BJ (cell line): ENCODE measurements at places on chromosomes 5 and 9.

GRCh38 chr5:37490931-37491330, 111.8 kb downstream of the WDR70 start:
- no peak for DNase-seq

GRCh38 chr5:178336889-178337288, 104.3 kb upstream of the PHYKPL start:
- DNase-seq = no peak

- DNase-seq = no peak
Observed at GRCh38 chr5:133384903-133385302, 227.4 kb downstream of the FSTL4 start.

DNA sequence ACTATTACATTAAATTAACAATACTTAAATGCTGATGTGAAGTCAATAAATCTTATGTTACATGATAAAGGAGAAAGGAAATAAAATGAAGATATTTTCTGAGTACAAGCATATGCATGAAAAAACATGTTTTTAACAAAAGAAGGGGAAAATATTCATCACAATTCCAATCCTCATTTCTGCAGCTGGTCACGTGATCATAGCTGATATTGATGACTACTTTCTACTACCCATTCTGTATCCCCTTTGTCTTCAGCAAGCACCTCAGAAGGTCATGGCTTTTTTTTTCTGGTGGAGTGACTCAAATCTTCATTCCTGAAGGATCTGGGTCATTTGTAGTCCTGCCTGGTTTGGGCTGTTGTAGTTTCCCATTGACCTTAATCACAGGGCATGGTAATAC, 90.9 kb downstream of the CDO1 start:
- DNase-seq = no peak

DNA sequence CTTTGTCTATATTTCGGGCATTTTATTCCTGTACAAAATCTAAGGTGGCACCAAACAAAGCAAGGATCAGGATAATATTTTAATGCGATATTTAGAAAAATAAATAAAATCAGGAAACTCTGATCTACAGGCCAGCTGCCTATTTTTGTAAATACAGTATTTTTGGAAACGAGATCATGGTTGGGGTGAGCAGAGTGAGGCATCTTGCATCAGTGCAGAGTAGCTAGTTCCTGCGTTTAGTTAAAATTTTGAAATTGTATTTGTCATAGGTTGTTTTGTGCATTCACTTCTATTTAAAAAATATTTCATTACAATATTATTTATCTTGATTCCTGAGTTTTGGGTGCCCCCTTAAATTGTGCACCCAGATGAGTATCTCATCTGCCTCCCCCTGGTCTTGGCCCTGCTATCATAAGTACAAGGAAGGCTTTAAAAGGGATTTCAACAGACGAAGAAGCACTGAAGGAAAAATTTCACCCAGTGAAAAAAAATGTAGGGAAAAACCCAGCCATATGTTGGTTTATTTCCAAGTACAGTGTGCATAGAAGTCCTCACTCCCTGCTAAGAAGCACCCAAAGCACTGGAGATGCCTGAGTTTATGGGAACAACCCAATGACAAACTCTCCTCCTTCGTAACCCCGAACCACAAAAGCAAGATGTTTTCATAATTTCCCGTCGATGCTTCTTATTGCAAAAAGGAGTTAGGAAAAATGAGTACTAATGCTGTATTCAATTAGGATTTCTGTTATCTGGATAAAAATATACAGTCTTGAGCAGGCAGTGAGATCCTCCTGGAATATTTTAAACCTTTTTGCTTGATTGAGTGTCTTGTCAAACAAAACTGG, 304.7 kb upstream of the CLINT1 start:
- DNase-seq = no peak

DNA sequence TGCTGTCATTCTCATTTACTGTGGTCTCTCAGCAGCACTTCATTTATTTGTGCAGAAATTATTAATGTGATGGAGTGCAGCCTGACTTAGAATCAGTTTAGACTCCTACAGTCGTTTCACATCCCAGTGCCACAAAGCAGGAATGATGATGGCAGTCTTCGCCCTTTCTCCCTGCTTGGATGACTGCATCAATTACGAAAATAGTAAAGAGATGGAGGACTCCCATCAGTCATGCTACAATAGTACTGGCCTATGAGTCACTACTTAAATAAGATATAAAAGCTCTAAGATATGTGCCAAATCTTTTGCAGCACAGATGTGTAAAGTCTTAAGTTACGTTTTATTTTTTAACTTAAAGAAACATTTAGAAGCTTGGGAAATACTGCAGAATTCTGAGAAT, 263.9 kb downstream of the CHSY3 start:
- no peak for DNase-seq

DNA sequence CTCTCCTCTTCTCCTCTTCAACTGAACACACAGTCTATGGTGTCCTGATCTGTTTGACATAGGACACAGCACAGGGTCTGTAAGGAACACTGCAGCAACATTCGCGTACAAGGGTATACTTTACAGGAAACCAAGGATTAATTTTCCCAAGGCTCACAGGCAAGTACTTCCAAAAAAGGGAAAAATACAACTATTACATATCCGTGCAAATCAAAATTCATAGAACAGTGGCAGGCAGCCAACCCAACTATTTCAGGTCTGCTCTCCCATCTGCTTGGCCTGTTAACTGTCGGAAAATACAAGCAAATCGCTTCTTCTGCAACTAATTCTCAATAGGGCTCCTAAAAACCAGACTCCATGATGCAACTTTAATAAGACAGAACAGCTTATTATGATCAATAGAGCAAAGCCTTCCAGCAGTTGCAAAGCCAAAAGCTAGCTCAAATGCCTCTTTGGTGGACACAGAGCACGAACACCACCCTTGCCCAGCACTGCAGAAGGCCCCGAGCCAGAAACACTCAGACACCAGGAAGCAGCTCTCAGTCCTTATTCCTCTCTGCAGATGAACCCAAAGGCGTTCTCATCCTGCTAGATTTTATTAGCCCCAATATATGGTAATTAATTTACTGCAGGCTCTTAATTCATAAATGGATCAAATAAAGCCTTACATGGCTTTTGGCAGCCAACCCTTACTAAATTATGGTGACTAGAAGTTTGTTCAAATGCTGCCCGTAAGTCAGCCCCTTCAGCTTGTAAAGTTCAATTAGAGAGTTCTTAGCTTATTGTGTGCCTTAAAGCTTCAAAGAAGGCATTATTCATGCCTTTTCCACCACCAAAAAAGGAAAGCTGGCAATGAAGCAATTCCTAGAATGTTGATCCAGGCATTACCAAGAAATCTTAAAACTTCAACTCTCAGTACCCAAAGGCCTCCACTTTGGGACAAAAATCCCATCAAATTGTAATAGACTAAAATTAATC, 68.8 kb downstream of the ZNF608 start:
- DNase-seq = no peak

GRCh38 chr9:87653941-87654340, 72.0 kb upstream of the CTSL start:
- no peak for DNase-seq

DNA sequence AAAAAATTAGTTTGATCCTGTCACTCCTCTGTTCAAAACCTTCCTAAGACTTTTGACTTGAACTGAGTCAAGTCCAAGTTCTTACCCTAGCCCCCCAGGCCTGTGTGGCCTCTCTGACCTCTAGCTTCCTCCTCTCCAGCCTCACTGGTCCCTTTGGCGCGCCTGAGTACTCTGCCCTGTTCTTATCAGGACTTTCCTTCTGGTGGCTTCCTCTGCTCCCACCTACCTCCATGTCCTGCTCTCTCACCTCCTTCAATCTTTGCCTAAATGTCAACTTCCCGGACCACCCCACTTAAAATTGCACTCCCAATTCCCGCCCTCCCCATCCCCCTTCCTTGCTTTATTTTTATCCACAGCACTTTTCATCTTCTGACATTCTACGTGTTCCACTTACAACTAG, 526.1 kb upstream of the KLF4 start:
- DNase-seq = no peak

- no peak for DNase-seq
Observed at GRCh38 chr5:112691758-112692157, 45.9 kb upstream of the APC start.

DNA sequence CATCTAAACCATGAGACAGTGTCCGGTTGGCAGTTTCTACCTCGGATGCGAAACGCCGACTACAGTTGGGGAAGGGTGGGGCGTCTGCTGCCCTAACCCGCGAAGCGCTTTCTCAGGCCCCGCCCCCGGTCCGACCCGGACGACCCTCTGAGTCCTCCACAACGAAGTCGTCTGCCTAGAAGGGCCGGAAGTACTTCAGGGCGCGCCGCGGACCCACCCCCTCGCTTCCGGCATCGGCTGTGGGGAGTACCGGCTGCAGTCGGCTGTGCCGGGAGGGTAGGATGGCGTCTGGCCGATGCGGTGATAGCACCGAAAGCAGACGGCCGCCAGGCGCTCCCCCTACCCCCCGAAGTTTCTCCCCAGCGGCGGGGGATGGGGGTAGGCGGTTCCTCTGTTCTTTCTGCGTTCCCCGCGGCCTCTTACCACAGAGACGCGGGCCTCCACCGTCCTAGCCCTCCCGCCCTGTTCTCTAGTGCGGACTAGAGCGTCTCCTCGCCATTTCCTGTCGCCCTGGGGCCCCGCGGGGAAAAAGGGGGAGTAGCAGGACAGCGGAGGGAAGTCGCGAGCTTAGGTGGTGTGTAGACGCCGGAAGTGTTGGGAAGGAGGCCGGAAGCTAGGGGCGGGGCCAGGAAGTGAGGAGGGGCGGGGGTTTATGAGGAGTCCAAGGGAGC, at the start of gene TRIM41:
Gene TRIM41 (plus strand): TSS at position 224 of the 671 bp plus-strand sequence. CDS start 719 bp downstream, outside the sequence.
- peak; percentile 85 for DNase-seq

DNA sequence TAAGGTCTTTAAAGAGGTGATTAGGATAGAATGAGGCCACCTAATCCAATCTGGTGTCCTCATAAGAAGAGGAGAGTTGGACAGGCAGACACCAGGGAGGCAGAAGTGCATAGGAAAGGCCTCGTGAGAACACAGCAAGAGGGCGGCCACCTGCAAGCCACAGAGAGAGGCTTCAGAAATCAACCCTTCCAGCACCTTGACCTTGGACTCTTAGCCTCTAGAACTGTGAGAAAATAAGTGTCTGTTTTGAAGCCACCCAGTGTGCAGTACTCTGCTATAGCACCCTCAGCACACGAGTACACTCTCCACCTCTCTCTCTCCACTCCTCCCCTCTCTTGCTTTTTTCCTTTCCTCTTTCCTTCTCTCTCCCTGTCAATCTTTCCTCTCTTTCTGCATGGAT, 26.8 kb downstream of the NIPAL4 start:
- no peak for DNase-seq

DNA sequence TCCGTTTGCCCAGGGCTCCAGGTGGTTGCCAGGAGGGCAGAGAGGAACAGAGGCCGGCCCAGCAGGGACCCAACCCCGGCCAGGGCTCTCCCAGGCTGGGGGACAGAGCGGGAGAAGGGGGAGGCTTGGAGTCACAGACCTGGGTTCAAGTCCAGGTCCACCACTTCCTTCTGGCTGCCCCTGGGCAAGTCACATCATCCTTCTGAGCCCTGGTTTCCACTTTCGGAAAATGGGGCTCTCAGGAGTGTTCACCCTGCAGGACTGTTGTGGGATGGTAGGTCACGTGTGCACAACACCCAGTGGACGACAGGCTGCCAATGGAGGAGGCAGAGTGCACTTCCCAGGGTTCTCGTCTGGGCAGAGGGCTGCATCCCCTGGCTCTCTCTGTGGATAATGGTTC, 245.4 kb downstream of the PBX3 start:
- no peak for DNase-seq

- no peak for DNase-seq
Observed at GRCh38 chr9:111937301-111937700, 40.7 kb downstream of the UGCG start.

- no peak for DNase-seq
Observed at GRCh38 chr5:149450199-149450598, 71.1 kb upstream of the IL17B start.

GRCh38 chr5:150000990-150001659, 586 bp downstream of the HMGXB3 start:
- DNase-seq = no peak

GRCh38 chr9:123373946-123374345, 17.9 kb downstream of the CRB2 start:
- DNase-seq = no peak
